ENCODE measurements at places on chromosomes 6 and 20.

DNA sequence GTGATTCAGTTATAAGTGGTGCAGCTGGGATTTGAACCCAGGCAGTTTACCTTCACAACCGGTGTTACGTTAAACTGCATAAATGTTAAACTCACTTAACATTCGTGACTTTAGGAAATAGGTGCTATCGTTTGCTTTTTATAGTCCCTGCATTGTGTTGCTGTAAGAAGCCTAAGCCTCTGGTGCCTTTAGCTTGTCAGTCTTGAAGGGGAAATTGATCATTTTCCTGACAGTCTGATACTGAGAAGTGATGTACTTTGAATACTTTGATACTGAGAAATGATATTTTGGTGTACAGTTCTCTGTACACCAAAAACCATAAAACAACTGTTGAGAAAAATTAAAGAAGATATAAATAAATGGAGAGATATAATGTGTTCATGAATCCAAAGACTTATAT, 52.5 kb upstream of the NEDD9 start:
- DNase-seq, result no peak

GRCh38 chr20:52812231-52812847, 159.8 kb upstream of the TSHZ2 start:
- DNase-seq, result no peak

DNA sequence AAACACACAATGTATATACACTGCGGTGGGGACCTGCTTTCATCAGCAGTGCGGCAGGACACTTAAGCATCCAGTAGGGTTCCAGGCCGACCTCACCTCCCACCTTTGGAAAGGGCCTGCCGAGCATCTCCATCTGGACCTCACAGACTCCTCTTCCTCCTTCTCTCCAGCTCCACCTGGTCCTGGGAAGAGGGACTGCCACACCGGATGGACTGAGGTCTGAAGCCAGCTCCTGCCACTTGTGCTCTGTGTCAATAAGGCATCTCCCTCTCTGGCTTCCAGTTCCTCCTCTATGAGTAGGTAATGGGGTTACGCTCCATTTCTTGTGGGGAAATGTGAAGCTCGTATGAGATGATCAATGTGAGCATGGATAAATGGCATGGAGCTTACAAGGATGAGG, 19.1 kb upstream of the NNAT start:
- DNase-seq, result no peak

DNA sequence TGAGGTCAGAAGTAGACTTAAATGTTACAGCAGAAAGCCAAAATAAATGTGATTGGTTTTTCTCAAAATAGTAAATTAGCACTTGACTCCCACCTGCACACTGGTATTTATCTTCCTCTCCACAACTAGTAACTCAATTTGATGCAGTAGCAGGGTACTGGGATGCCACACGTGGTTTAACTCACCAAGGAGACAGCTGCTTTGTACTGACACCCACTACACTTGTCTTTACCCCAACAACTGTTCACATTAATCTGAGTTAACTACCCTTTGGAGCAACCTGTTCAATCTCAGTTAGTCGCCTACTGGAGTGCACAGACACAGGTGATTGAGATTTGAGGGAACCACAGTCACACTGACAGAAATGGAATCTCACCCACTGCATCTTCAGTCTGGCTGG, 242.1 kb downstream of the PRKN start:
- no peak for DNase-seq

- DNase-seq, result no peak
Observed at GRCh38 chr6:89644864-89645263, 6.3 kb upstream of the LYRM2 start.

GRCh38 chr20:44979090-44979621, 12.8 kb downstream of the STK4 start:
- DNase-seq, result no peak

DNA sequence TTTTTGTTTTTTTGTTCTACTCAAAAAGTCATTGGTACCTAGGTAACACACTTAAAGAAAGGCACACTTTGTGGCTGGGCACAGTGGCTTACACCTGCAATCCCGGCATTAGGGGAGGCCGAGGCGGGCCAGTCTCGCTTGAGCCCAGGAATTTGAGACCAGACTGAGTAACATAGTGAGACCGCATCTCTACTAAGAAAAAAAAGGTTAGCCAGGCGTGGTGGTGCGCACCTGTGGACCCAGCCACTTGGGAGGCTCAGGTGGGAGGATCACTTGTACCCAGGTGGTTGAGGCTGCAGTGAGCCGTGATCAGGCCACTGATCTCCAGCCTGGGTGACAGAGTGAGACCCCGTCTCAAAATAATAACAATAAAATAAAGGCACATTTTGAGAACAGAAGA, 67.4 kb upstream of the BHLHE23 start:
- no peak for DNase-seq

- no peak for DNase-seq
Observed at GRCh38 chr6:5172897-5173474, 87.8 kb downstream of the LYRM4 start.

DNA sequence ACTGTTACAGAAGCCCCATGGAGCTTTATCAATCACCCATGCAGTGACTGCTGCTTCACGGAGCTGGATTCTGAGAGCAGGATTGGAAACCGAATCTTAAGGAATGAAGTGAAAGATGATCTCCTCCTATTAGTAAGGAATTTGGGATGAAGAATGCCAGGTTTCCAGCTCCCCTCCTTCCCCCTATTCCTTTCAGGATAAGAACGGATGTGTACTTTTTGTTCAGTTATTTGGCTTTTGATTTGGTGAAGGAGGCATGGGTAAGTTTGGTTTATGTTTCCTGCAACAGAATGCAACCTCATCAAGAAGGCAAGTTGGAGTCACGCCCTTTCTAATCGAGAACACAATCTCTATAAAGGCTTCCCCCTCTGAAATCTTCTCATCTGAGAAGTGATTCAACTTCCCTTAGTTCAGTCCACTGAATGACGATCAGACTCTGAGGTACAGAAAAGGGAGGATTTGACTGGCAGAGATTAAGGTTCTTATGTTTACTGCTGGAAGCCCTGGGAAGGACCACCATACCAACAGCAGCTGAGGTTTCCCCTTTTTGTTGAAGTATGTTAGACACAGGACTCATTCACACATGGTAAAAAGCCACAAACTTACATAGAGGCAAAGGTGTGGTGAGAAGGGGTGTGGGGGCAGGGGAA, 5.5 kb downstream of the ELMO2 start:
- no peak for DNase-seq

- DNase-seq, result no peak
Observed at GRCh38 chr6:75145211-75145610, 60.6 kb downstream of the COL12A1 start.

DNA sequence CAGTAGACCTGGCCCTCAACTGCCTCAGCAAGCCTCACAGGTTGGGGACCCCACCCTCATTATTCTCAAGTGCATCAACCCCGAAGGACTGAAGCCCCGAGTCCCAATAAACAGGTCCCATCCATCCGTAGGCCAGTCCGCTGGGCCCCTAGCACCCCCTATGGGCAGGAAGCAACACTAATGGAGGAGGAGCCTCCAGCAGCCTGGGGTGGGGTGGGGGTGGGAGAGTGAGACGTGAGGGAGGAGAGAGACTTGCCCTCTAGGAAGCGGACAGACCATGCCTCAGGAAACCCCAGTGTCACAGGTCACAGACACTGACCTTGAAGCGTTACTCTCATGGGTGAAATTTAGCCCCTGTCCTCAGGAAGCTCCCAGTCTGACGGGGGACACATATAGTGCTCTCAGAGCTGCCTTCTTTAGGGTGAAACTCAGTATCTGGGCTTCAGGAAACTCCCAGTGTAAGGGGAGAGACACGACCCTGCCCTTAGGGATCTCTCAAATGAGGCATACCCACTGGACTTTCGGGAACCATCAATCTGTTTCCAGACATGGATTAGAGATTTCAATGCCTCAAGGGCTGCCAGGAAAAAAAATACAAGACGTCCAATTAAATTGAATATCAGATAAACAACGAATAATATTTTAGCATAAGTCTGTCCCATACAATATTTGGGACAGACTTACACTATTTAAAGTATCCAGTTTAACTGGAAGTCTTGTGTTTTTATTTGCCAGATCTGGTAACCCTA, 125.8 kb downstream of the MRPL14 start:
- no peak for DNase-seq

DNA sequence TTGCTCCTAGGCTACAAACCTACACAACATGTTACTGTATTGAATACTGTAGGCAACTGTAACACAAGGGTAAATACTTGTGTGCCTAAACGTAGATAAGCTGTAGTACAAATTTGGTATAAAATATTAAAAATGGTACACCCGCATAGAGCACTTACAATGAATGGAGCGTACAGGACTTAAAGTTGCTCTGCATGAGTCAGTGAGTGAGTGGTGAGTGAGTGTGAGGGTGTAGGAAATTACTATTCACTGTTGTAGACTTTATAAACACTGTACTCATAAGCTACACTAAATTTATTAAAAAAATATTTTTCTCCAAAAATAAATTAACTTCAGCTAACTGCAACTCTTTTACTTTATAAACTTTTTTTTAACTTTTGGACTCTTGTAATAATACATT, 391.6 kb downstream of the ADGRB3 start:
- DNase-seq, result no peak

DNA sequence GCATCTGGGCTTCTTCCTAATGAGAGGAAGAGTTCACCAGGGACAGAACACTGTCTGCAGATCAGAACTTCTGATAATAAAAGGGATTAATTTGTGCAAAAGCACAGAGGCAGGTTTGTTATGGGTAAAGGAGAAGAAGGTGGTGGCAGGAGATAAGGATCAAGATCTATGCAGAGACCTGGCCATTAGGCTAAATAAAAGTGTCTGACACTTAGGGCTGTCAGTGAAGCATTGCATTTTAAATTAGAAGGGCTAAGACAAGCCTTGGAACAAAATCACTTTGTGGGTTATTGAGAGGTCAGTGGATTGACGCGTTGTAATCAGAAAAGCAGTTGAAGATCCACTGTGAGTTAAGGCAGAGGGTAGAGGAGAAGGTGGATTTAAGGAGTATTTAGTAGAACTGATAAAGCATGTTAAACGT, 76.8 kb downstream of the MAP3K4 start:
- no peak for DNase-seq

DNA sequence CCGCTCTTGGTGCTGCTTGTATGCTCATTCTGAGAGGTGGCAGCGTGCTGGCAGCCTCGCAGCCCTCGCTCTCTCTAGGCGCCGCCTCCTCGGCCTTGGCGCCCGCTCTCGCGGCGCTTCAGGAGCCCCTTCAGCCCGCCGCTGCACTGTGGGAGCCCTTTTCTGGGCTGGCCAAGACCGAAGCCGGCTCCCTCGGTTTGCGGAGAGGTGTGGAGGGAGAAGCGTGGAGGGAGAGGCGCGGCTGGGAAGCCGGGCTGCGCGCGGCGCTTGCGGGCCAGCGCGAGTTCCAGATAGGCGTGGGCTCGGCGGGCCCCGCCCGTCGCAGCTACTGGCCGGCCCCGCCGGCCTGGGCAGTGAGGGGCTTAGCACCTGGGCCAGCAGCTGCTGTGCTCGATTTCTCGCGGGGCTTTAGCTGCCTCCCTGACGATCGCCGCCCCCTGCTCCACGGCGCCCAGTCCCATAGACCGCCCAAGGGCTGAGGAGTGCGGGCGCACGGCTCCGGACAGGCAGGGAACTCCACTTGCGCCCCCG, 19.5 kb upstream of the FAM8A1 start:
- DNase-seq, result peak; percentile 33

- DNase-seq, result peak; percentile 68
Observed at GRCh38 chr6:6723921-6724538, 135.5 kb downstream of the LY86 start.

GRCh38 chr6:76518443-76518842, 446.0 kb upstream of the IMPG1 start:
- DNase-seq, result no peak

DNA sequence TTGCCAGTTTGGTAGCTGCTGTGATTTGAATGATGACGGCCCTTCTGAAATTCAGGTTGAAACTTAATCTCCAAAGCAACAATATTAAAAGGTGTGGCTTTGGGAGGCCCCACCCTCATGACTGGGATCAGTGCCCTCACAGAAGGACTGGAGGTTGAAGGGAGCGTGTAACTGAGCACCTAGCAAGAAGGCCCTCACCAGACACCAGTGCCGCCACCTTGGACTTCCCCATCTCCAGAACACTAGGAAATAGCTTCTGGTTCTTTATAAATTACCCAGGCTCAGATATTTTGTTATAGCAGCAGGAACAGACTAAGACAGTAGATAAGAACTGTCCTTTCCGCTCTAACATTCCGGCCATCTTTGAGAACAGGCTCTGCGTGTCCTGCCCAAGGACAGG, 243.1 kb downstream of the DLL1 start:
- DNase-seq, result no peak

GRCh38 chr20:39358052-39358451, 395.9 kb downstream of the DHX35 start:
- no peak for DNase-seq

GRCh38 chr6:132693478-132693877, 20.4 kb downstream of the VNN1 start:
- DNase-seq, result peak; percentile 44
